ENCODE measurements at places on chromosomes 2 and 18. TPM values are rescaled to one million over a fixed set of nuclear protein-coding genes. Genes with fewer than 3 reads are reported as not detected.

Gene CAPN13
- 0.30 TPM for total RNA-seq

Gene CCDC93
- total RNA-seq: 34.7 TPM

Gene RGPD4
- total RNA-seq: not detected

Gene MITD1
- 19.6 TPM for total RNA-seq

Gene CERS6
- total RNA-seq: 34.6 TPM

Gene FAP
- 64.6 TPM for total RNA-seq

Gene GALR1
- 2.1 TPM for total RNA-seq

Gene SULT1C2
- total RNA-seq: 1.5 TPM

Gene SPATA3
- not detected for total RNA-seq

Gene MC4R
- total RNA-seq: not detected

Gene SNED1
- 9.7 TPM for total RNA-seq

Gene KLHL30
- total RNA-seq: 3.3 TPM
